Stimulated activated CD4-positive, alpha-beta T cell treated with anti-CD3 and anti-CD28 coated beads, Interleukin-1b, Interleukin-23, amount 100 ng/mL, for 1 hour (primary cell): ENCODE measurements at places on chromosomes 1 and 21.

DNA sequence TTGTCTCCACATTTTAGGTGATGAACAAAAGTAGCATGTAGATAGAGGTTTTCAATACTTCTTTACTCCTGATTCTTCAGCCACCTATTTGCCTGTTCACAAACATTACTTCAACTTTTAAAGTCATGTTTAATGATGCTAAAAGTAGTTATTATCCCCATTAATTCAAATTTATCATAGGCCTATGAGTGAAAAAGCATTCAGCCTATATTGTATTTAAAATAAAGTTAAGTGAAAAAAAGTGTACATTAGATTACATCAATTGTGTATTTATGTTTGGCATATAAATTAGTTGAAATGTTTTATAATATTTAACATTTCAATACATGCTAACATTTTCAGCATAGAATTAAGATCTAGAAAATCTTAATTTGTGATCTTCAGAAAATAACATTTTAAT lies 10.5 kb downstream of the CDKN2C start:
- no peak for DNase-seq

DNA sequence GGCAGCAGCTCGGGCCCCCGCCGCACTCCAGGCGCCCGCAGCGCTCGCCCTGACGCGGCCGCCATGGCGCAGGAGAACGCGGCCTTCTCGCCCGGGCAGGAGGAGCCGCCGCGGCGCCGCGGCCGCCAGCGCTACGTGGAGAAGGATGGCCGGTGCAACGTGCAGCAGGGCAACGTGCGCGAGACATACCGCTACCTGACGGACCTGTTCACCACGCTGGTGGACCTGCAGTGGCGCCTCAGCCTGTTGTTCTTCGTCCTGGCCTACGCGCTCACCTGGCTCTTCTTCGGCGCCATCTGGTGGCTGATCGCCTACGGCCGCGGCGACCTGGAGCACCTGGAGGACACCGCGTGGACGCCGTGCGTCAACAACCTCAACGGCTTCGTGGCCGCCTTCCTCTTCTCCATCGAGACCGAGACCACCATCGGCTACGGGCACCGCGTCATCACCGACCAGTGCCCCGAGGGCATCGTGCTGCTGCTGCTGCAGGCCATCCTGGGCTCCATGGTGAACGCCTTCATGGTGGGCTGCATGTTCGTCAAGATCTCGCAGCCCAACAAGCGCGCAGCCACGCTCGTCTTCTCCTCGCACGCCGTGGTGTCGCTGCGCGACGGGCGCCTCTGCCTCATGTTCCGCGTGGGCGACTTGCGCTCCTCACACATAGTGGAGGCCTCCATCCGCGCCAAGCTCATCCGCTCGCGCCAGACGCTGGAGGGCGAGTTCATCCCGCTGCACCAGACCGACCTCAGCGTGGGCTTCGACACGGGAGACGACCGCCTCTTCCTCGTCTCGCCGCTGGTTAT lies 2.8 kb downstream of the KCNJ9 start:
- DNase-seq: peak; percentile 55

GRCh38 chr21:41477641-41478318 lies 30.2 kb downstream of the TMPRSS2 start:
- no peak for DNase-seq

GRCh38 chr1:164561472-164561871 lies 2.5 kb downstream of the PBX1 start:
- DNase-seq: no peak

DNA sequence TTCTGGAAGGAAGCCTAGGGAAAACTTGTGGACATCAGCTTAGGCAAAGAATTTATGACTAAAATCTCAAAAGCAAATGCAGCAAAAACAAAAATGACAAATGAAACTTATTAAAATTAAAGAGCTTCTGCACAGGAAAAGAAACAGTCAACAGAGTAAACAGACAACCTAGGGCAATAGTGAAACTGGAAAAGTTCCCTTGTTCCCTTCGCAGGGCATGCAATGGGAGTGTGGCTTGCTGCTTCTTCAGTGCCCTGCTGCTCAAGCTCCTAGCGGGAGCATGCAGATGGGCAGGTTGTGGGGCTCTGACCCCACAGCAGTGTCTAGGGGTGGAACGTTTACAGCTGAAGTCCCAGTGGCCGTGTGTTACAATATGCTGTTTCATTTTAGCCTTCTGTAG lies 1797.4 kb downstream of the NCAM2 start:
- DNase-seq: no peak

DNA sequence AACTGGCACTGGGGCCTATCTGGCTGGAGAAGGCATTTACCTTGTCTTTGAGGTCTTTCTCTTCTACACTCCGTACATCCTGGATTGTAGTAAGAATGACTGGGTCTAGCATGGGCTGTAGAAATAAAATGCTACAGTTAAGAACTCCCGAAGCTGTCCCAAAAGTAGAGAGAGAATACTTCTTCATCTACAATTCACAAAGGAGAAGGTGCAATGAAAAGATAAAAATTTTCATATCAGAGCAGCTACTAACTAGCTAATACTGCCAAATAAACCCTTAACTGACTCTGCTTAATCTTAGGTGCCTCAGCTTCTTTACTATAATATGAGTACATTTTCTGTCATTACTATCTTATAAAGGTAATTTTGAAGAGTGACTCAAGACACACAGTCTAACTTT lies 55.6 kb downstream of the USP24 start:
- no peak for DNase-seq

- DNase-seq: no peak
Measured at GRCh38 chr1:184755226-184756065, 788 bp upstream of the EDEM3 start.

- DNase-seq: no peak
Measured at GRCh38 chr1:18191037-18191436, 83.4 kb downstream of the IGSF21 start.
